Stimulated activated CD4-positive, alpha-beta T cell treated with anti-CD3 and anti-CD28 coated beads, Interleukin-12 subunit alpha, Interleukin-12 subunit beta, amount 100 ng/mL, for 4 hours (primary cell): ENCODE measurements at places on chromosomes 2 and 18.

GRCh38 chr2:72138921-72139381 is 8.7 kb downstream of the CYP26B1 start:
- no peak for DNase-seq

DNA sequence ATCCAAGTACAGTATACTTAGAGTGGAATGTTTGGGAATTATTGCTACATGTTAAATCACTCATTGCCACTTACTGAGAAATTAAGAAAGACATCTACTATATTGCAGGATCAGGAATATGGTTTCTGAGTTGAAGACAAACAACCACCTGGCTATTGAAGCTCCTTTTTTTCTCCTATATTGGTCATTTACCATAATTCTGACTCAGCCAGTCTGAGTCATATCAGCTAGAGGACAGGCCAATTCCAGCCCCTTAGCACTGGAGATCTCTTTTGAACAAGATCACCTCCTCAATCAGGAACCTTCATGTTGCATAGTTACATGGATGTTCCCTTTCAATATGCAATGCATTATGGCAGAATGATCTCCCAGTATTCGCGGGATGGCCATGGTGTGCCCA is 42.7 kb upstream of the CDH19 start:
- DNase-seq, result no peak

DNA sequence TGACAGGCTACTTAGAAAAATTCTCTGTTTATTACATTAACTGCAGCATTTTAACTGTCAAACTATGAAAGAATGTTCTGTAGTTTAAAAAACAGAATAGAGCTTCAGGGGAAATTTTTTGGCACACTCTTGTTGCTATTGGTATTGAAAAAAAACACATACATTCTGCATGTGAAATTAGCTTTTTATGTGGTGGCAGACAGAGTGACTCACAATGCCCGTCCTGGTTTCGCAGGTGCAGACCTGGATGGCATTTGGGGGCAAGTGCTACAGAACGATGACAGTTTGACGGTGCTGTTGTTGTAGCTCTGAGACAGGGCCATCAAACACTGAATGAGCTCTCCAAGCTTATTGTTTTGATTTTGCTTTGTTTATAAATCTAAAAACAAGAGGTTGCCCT is 105.0 kb upstream of the MAP3K20 start:
- peak; percentile 11 for DNase-seq

- DNase-seq, result no peak
These were observed 17.2 kb upstream of the TMEM200C start for GRCh38 chr18:5912566-5912965.

- DNase-seq, result peak; percentile 12
These were observed 90.3 kb downstream of the OLA1 start for GRCh38 chr2:174158003-174158402.

DNA sequence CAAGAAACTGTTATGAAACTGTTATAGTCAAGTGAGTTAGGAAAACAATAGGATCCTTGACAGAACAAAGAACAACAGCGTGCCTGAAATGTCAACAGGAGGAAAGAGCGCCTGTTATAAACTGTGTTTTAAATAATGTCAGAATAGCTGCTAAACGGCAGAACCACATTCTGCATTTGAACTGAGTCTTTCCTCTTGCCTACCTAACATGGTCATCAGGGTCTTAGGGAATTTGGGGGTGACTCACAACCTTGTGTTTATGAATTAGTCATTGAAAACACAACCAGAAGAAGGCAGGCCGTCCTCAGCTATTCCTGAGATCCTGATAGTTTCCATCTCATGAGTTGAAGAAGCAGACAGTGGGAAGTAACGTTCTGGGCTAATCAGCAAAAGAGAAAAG is 222.0 kb upstream of the FN1 start:
- no peak for DNase-seq

GRCh38 chr2:193482557-193482956 is 1287.8 kb upstream of the TMEFF2 start:
- no peak for DNase-seq

- DNase-seq, result no peak
These were observed 50.9 kb downstream of the CYP27C1 start for GRCh38 chr2:127169066-127169660.

DNA sequence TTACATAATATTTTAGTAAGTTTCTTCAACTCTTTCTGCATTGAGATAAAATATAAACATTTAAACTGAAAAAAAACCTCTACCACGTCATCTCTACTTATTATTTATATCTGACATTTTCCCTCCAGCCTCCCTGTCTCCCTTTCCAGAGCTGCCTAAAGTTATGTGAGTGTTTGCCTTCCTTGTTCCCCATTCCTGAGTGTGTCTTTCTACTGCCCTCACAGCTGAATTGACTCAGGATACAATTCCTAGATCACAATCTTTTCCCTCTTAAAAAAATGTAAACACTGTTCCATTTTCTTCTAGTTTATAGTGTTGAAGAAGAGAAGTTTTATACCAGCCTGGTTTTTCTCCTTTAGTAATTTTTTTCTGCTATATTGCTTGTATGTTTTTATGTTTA is 5.3 kb downstream of the TRPM8 start:
- DNase-seq, result no peak

- DNase-seq, result no peak
These were observed 86.3 kb downstream of the FSHR start for GRCh38 chr2:49067971-49068370.

GRCh38 chr2:140275427-140275826 is 1495.2 kb upstream of the NXPH2 start:
- DNase-seq, result no peak

- DNase-seq, result no peak
These were observed 6.3 kb downstream of the SPIRE1 start for GRCh38 chr18:12651651-12652050.

DNA sequence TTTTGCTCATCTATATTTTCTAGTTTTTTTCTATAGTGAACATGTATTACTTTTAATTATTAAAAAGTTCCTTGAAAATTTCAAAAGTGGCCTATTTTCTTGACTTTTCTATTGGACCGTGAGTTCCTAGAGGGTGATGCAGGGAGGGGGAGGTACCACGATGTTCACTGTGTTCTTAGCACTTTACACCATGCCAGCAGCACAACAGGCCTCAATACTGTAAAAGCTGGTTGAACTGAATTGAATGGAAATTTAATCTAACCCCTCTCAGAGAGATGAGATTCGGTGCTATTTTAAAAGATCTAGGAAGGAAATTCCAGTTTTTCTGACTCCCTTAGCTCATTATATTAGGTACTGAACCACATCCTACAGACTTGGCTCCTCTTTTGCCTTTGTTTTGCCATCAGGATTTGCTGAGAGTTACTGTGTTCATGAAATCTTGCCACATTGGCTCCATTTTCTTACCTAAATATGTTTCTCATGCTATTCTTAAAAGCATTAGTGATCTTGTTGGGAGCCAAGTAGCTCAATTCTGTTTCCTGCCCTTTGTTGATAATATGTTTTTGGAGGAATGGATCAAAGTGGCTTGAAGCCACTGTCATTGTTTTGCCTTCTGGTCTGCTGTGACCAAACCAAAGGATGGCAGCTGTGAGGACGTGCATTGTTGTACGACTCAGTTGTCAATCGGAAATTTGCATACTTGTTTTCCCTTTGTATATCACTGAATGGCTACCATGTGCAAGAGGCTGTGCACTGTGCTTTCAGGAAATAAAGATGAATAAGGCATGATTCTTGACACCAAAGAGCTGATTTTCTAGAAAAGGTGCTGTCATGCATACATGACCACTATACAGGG is 25.3 kb downstream of the MYO1B start:
- DNase-seq, result no peak

DNA sequence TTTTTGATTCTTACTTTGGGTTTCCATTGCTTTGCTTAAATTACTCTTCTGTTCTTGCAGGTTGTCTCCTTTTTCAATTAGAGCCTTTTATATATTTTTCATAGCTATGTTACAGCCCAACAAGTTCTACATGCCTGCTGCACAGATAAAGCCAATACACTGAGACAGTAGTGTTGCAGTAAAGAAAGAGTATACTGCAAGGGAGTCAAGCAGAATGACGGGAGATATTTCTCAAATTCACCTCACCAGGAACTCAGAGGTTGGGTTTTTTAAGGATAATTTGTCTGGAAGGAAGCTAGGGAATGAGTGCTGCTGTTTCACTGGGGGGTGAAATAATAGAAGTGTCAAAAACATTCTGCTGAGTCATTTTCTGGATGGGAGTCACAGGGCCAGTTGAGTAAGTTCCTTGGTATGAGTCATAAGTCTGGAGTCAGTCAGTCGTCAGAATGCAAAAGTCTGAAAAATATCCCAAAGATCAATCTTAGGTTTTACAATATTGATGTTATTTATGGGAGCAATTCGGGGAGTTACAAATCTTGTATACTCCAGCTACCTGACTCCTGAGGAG is 193.0 kb upstream of the RGPD4 start:
- no peak for DNase-seq

DNA sequence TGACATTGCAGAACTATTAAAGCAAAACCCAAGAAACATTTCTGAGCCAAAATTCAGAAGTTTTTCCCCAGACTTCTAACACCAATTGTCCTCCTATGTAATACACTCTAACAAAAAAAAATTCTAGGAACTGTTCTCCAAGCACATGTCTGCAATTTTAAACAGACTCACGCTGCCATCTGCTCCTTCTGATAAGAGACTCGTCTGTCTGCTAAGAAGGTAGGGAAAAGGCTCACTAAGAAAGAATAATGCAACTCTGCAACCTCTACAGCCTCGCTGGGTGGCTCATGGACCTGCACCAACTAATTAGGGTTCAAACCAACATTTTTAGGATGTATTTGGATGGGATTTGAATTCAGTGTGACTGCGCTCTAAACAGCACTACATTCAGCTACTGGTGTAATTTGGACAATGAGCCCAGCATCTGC is 366.5 kb downstream of the DSC3 start:
- DNase-seq, result no peak

DNA sequence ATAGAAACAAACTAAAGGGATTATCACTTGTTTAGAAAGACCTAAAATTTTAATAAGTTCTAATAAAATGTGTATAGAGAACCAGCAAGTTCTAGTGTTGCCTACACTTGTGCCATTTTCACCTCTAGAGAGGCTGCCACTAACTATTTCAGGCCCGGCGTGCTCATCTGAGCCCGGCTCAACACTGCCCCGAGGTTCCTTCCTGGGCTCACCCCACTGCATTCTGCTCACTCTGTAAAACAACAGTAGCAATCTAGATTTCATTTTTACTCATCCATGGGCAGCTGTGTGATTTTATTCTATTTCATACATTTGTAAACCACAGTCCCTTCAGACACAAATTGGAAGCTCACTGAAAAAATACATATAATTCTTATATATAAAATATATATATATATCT is 253.2 kb downstream of the L3MBTL4 start:
- no peak for DNase-seq

DNA sequence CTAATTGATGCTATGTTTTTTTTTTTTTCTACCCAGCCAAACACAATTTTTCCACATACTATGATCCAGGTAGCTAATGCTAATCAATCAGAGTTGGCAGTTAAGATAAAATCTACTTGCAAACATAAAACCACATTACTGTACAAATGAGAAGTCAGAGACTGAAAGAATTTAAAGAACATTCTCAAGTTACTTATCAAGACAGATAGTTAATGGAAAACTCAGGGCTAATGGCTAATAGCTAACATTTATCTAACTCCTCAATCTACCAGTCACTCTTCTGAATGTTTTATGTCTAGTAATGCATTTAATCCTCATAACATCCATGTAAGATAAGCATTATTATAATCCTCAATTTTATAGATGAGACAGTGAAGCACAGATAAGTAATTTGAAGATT is 537.6 kb upstream of the SETBP1 start:
- no peak for DNase-seq

- no peak for DNase-seq
These were observed 10.7 kb upstream of the MRO start for GRCh38 chr18:50830544-50830943.

DNA sequence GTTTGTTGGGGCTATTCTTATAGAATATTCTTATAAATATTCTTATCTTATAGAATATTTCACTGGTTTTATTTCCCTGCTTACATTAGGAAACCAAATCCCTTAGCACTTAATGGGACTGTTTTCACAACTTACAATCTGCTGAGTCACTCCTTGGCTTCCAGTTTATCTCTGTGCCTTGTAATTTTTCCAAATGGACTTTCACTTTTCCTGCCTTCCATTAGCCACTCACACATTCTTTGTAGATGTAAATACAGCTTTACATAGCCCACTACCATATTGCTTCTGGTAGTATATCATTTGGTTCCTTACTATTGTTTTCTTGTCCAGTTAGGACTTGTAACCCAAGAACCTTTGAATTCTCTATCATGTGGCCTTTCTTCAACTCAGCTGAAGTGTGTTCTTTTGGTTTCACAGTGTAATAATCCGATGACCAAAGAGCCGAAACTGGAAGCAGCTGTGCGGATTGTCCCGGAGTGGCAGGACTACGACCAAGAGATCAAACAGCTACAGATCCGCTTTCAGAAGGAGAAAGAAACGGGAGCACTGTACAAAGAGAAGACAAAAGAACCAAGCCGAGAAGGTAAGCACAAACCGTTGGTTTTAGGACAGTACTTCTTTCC is 96.1 kb downstream of the UGGT1 start:
- DNase-seq, result no peak

DNA sequence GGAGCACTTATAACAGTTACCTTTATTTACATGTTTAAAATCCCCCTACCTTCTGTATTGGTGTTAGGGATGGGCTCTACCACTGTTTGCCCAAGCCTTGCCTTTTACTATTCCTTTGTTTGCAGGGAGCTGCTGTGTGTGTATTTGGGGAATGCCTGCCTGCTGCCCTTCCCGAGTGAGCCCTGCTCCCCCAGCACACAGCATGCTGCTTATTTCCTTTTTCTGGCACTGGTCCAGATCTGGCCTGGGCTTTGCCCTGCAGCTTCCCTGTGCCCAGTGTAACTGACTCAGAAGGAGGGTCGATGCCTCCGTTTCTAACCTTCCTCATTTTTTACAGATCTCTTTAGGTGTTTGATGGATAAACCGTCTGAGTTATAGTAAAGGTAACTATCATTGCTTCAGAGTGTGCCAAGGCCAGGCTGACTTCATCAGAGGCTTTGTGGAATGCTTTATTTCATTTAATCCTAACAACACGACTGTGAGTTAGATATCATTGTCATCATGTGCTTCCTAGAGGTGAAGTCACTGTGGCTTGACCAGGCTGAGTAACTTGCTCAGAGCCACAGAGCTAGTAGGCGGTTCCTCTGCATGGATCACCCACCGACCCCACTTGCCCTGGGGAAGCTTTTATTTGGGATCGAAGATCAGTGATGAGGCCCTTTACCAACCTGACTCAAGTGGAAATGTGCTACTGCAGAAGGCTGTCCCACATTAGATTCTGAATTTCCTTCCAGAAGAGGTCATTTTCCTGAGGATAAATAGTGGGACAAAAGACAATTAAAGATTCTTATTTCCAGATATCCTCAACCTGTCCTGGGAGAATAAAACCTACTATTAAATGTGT is 238.8 kb downstream of the ZNF407 start:
- DNase-seq, result no peak

GRCh38 chr2:195513119-195513518 is 143.9 kb upstream of the SLC39A10 start:
- no peak for DNase-seq

GRCh38 chr18:35073186-35074105 is 32.2 kb downstream of the MAPRE2 start:
- DNase-seq, result no peak
